G401 (cell line): ENCODE measurements at places on chromosomes 6 and 20.

DNA sequence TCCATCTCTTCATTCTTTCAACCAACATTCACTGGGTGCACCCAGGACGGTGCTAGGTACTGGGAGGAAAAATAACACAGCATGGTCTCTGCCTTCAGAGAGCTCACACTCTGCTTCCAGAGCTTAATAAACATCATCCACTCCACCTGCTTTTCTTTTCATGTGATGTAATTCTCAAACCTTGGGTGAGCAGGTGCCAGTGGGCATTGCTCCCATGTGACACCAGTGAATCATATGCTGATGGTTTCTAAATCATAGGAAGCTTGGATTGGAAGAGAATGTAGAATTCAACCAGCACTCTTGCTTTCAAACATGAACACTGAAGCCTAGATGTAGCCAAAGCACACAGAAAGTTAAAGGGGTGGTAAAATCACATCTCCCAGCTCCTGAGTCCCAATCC is 189.8 kb downstream of the FOXA2 start:
- DNase-seq: no peak

GRCh38 chr6:125301435-125302391 is at the start of gene HDDC2:
TSS of gene HDDC2 (minus strand) at chr6:125301967. CDS start at chr6:125301932, 35 bp downstream.
- peak; percentile 92 for DNase-seq

DNA sequence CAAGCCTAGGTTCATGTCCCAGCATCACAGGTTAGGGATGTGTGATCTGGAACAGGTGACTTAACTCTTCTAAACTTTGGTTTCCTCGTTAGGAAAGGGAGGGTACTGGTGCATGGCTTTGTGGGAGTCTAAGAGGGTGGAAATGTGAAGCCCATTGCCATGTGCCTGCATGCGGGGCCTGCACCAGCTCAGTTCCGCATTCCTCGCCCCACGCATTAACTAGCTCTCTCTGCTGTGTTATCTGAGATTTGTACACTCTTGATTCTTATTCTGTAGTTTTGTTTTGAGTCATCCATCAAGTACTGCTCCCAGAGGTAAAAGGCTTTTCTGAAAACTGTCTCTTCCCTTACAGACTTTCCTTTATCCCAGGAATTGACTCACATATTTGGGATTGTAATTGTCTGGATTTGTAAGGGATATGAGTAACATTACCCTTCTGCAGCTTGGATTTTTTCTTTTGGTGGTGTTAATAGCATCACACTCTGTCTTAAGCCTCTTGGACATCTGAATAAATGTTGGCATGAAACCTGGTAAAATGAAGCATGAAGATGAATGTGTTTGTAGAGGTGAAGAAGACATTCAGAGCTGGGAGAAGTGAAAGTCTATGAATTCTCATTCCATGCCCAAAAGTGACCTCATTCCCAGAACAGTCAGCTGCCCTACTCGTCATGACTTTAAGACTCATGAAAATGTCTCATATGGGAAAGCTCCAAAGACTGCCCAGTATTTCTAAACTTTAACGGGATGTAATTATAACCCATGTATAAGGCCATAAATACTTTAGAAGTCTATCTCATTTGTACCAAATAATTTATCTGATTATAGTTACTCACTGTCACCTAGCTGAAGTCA is 357.3 kb downstream of the FOXA2 start:
- DNase-seq: no peak

DNA sequence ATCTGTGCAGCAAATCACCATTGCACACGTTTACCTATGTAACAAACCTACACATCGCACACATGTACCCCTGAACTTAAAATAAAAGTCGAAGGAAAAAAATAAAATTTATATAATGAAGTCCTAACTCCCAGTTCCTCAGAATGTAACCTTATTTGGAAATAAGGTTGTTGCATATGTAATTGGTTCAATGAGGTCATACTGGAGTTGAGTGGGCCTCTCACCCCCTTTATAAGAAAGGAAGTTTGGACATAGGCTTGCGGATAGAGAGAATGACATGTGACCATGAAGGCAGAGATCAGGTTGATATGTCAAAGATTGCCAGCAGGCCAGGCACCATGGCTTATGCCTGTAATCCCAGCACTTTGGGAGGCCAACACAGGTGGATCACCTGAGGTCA is 16.1 kb upstream of the ZBTB22 start:
- no peak for DNase-seq

DNA sequence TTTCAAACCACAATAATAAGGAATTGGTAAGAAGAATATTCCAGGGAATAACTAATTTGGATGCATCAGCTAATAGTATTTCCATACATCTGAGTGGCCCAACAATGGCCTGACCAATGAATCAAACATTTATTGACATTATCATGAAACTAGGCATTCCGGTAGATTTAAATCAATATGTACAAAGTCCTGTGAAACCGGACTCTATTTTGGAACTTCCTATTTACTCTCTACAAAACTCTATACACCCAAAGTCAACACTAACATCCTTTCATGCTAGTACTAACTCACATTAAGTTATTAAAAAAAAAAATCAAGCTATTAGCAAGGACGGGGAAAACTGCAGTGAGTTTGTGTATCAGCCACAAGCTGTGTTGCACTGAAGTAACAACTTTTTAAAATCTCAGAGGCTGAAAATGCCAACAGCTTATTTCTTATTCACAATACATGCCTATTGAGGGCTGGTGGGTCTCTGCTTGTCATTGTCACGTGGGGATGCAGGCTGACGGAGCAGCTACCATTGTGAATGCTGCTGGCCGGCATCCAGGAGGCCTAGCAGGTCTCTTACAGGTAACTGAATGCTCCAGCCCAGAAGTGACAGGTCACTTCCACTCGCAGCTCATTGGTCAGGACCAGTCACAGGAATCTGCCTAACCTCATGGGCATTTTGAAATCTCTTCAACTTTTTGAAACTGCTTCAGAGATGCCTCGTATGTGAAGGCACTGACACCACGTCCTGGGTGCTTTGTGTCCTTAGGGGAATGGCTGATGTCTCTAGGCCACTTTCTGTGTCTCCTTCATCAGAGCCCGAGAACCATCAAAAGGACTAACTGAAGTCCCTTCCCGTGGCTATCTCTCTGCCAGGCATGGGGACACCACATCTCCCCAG is 76.3 kb downstream of the SLC22A23 start:
- DNase-seq: peak; percentile 58

GRCh38 chr6:108463784-108464183 is 96.9 kb upstream of the FOXO3 start:
- no peak for DNase-seq

DNA sequence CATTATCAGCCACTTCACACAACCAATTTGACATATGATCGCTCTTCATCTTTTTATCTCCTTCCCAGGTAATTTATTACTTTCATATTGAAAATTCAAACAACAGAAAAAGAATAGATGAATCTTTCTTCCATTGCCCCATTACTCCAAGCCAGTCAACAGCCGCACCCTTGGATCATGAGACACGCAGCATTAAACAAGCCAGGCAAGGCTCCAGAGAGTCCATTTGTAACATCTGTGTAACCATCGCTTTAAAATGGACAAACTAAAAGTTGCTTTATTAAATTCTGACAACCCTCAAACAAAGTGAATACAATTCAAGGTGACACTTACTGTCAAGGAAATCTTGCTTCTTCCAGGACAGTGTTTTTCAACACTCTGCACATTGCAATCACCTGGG is 200.3 kb downstream of the EPM2A start:
- no peak for DNase-seq

DNA sequence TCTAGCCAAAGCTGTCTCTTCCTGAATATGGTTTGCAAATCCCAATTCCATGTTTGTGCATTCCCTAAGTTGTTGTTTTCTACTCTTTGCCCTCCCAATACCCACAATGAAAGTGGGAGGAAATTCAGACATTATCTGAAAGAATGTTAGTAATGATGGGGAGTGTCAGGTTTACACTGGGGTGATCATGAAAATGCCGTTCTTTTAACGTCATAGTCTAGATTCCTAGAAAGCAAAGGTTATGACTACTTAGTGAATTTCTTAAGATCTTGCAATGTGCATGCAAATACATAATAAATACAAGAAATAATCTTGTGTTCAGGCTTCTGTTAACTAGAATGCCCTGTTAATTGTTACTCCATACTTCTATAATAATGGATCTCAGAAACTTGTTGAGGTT is 101.0 kb downstream of the LCA5 start:
- DNase-seq: no peak

DNA sequence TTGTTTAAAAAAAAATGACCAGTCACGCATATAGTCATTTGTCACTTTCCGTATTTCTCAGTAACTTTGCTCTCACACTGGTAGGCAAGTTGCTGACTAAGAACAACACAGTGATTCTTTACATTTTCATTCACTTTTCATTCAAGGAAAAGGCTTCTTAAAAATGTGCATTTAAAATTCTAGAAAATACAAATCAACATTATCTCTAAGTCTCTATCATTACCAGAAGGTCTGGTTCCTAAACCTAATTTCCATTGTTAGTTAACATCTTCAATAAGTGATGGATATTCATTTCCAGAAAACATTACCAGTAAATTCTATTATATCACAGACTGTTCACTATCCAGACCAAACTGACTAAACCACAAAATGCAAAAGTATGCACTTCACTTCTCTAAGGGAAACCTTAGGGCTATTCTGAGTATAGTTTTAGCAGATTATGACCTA is 115.3 kb downstream of the AHI1 start:
- DNase-seq: no peak

GRCh38 chr6:47079638-47080037 is 37.5 kb upstream of the ADGRF1 start:
- no peak for DNase-seq

GRCh38 chr6:13159300-13159699 is 169.0 kb downstream of the TBC1D7 start:
- DNase-seq: no peak

GRCh38 chr6:63672582-63673129 is 37.1 kb downstream of the PHF3 start:
- DNase-seq: no peak

DNA sequence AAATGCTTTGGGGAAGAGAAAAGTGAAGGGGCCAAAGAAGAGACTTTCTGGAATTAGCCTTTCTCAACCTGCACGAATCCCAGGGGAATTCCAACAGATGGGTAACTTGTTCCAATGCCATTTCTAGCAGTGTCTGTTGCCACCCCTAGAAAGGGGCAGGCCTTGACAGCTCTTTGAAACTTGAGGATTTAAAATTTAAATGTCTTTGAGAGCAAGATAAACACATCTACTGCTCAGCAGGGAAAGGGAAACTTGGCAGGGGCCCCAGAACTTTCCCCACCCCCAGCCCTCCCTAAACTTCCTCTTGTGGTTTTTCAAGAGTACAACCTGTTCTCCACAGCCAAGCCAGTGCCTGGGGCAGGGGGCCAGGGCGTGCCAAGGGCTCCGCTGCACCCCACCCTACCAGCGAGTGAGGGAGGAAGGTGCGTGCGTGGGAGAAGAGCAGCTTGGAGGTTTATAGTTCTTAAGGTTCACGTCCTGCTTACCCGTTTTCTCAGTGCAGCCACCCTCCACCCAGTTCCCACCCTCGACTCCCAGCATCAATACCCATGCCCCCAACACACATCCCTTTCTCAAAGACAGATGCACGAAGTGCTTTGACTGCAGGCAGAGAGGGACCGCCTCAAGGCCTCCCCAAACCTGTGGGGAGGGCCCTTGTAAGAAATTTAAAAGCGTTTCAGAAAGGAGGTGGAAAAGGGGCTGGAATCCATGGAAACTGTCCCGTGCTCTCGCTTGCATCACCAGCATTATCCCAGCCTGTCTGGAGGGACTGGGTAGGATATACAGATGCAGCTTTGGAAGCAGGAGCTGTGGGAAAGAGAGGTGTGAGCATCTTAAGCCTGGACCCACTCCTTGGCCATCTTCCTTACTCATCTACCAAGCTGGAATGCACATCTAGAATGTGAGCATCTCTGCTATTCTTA is 4.5 kb upstream of the TAF8 start:
- peak; percentile 61 for DNase-seq

DNA sequence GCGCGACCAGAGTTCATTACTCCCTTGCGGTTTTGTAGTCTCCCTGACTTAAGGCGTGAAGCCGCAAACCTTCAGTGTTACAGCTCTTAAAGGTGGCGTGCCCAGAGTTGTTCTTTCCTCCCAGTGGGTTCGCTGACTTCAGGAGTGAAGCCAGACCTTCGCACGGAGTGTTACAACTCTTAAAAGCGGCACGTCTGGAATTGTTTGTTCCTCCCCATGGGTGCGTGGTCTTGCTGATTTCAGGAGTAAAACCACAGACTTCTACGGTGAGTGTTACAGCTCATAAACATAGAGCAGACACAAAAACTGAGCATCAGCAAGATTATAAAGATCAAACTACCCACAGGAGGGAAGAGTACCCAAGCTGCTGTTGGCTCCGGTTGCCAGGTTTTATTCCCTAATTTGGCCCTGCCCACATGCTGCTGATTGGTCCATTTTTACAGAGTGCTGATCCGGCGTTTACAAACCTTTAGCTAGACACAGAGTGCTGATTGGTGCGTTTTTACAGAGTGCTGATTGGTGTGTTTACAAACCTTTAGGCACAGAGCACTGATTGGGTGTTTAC is 10.4 kb downstream of the TMEM14C start:
- DNase-seq: no peak

DNA sequence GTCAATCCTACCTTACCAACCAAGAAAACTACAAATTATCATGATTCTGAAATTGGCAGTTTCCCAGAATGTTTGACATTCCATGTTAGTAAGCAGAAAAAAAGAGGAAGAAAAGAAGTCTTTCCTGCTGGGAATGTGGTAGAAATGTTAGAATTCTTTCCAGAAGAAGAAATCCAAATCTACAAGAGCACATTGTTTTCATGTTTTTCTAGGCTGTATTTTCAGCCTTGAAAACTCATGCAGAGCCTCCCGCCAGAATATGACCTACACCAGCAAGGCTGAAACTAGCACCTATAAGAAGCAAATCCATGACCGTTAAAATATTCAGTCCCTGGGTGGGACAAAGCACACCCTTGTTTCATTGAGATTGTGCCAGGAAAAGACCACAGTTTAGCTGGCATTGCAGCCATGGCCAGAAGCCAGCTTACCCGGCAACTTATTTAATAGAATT is 259.4 kb downstream of the GJA1 start:
- no peak for DNase-seq

DNA sequence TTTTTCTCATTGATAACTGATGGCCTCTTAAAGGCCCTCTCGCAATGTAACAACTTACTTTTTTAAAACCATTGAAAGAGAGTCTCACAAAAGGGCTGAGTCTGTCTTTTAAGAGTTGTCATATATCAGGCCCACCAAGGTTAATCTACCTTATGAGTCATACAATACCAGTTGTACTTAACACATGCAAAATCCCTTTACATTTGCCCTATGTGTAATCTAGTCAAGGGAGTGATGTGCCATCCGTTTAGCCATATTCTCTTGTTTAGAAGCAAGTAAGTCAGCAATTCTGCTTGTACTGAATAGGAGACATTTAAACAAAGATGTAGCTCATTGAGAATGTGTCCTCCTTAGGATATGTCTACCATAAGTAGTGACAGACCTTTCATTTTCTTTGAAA is 143.7 kb downstream of the TENT5A start:
- no peak for DNase-seq

GRCh38 chr6:25302677-25303128 is 23.5 kb downstream of the CARMIL1 start:
- no peak for DNase-seq

DNA sequence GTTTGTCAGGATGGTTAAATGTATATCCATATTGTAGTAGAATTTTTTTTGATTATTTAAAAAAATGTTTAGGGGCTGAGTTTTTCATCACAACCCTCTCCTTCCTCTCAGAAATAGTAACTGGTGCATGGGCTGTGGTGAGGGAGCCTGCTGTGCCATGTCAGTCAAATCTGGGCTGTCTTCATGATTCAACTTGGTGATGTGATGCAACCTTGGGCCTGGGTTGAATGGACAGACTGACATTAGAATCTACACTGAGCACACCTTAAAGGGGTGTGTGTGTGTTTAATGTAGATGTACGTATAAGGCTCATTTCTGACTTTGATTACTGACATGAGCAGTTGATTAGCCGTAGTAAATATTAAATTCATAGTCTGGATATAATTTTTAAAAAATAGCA is 3.7 kb downstream of the TJAP1 start:
- no peak for DNase-seq
